ENCODE measurements at places on chromosomes 1 and 21. TPM values are rescaled to one million over a fixed set of nuclear protein-coding genes. Genes with fewer than 3 reads are reported as not detected.

The TEKT2 gene
- polyA plus RNA-seq = 13.3 TPM

- DNase-seq = no peak
Measured at GRCh38 chr1:77824079-77824478, 44.6 kb downstream of the MIGA1 start.

DNA sequence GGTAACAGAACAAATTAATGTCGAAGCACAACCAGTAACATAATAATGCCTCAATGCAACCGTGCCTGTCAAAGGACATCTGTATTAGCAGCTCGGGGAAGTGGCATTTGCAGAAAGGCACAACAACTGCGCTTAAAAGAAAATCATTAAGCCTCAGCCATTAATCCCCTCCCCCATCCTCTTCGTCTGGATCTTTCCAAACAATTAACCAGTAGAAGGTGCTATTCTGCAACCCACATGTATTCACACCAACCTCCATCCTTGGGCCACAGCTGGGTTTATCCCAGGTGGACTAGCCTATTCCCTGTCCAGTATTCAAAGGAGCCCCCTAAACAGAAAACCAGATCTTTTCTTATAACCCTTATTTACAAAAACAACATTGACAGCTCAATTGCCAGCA is 2.6 kb downstream of the RERE start:
- DNase-seq = no peak

DNA sequence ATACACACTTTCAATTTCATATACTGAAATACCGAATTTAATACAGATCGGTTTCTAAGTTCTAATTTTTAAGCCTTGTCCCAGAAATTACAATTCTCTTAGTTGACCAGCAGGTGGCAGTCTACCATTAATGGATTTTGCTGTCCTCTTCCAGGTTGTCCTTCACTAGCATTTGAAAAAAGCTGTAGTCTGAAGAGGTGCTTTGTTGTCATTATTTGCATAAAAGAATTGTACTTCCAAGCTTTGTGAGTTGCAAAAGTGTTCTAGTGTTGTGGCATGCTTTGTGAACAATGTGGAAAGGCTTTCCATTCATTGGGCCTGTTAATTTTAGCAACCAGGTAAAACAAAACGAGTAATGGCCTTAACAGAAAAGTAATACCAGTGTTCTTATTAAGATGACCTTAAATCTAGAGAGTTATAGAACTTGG is 193.6 kb downstream of the RPS6KC1 start:
- peak; percentile 43 for DNase-seq

DNA sequence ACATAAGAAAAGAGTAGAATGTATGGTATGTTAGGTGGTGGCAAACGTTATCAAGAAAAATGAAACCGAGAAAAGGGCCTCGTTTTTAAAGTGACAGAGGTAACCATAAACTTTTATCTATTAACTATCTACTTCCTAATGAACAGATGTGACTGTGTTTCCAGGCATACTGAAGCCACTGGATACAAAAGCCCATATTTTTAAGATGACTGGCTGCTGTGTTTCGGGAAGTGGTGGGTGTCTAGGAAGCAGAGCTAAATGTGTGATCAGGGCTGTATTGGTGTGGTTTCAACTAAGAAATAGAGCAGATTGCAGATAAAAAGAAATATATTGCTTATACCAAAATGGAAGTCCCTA is 71.8 kb downstream of the CHRM3 start:
- no peak for DNase-seq

- DNase-seq = no peak
Measured at GRCh38 chr21:42853621-42854020, 25.7 kb downstream of the WDR4 start.

DNA sequence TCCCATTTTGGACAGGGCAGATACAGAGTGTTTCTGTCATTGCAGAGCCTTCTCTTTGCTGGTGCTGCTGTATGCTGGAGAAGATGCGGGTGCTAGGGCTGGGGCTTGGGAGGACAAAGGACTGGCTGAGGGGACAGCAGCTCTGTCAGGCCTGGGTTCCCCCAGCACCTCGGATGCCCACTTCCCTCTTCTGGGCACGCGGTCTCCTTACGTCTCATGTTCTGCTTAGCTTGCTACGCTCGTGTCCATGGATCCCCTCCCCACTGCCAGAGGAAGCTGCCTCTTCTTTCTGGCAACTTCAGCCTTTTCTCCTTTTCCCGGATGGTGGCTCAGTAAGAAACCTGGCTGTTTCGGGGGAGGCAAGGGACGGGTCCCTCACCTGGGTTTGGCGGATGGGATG is 75.7 kb downstream of the ARHGEF10L start:
- DNase-seq = no peak

DNA sequence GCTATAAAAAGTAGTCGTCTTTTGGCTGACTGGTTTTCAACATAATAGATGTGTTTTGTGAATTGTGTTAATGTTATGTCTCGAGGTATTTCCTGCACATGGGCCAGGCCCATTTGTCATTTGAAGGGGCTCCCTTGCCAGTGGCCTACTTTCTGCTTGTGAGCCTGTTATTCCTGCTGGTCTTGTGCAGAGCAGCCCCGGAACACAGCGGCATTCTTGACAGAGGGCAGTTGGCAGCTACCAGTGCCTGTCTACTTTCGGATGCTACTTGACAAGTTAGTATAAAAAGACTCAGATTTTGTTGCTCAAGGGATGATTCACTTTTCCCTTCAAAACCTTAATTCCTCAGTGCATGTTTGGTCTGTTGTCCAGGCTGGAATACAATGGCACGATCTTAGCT is 28.5 kb downstream of the PGM1 start:
- no peak for DNase-seq

GRCh38 chr1:25689686-25690381 is 73.2 kb downstream of the MAN1C1 start:
- DNase-seq = no peak

DNA sequence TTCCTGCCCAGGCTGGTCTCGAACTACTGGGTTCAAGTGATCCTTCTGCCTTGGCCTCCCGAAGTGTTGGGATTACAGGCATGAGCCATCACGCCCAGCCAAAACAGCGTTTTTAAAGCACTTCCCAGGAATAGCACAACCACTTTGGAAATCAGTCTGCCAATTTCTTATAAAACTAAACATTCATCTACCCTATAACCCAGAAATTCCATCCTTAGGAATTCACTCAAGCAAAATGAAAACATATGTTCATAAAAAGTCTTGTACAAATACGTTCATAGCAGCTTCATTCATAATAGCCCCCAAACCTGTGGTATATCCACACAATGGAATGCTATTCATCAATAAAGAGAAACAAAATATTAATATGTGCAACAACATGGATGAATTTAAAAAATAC is 36.1 kb downstream of the PHC2 start:
- no peak for DNase-seq

DNA sequence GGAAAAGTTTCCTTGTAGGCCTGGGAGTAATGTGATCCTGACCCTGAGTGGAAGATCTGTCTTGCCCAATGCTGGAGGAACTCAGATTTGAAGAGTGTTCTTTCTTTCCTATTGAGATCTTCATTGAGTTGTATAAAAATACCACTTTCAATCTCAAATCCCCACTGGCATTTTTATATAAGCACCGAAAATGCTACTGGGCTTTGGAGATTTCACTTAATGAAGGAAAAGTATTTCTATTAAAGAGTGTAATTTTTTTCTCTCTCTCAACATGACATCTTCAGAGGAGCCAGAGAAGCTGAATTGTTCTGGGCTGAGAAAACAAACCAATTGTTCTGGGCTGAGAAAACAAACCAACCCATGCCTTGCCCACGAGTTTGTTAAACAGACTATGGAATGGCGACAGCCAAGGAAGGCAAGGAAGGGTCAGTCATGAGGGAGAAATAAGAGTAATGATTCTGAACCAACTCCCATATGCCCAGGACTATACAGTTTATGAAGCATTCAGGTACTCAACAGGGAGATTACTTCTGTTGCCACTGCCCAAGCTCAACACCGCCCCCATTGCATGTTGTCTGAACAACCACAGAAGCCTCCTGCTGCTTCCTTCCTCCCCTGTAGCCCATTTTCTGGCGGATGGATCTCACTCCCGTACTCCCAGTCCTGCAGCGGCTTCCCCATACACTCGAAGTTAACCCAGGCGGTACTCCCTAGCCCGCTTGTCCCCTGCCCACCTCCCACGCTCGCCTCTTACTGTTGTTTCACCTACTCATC is 103.2 kb downstream of the BEND5 start:
- no peak for DNase-seq
